ENCODE measurements at places on chromosomes 1 and 21.
A peak's percentile ranks its signal among the peaks of the same experiment; 100 is the strongest.

DNA sequence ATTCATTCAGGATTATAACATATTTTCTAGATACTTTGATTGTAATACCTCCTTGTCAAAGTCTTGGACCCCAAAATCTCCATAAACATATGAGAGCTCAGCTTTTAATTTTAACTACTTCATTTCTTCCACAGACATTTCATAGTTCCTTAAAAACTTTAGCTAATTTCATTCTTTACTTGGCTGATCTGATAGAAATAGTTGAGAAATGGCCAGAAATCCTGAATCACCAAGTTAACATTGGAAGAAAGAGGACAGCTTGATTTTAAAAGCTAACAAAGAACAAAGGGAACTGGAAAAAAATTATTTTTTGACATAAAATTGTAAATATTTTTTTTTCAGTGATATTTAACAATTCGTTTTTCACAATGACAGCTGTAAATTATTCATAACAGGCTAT, 216.5 kb downstream of the NTNG1 start:
- DNase-seq: no peak

DNA sequence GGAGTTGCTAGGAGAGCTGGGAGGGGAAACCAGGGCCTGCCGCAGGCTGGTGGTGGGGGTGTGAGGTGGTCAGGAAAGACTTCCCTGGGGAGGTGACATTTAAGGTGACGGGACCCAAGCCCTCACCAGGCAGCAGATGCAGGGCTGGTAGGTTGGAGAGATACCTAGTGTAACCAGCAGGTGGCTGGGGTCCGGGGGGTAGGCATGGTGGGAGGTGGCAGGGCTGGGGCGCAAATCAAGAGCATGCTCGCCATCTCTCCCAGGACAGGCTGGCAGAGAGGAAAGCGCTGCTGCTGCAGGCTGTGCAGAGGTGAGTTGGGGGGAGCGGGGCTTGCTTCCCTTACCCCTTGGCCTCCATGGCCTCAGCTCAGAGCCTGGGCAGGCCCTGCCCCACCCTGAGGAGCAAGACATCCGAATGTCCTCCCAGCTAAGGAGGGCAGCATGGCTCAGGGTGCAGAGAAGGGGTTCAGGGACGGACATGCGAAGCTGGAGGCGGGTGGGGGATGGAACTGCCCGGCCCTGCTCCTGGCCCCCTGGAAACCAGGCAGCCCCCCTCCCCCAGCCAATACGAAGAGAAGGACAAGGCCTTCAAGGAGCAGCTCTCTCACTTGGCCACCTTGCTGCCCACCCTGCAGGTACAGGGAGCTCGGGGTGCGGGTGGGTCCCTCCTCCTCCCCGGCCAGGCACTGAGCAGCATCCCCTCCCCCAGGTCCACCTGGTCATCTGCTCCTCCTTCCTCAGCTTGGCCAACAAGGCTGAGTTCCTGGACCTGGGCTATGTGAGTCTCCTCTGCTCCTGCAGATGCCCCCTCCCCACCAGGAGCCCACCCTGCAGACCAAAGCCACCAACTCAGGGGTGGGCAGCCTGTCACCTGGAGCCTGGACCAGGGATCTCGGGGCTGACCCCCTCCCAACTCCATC, 4.0 kb downstream of the RNF207 start:
- DNase-seq: no peak

DNA sequence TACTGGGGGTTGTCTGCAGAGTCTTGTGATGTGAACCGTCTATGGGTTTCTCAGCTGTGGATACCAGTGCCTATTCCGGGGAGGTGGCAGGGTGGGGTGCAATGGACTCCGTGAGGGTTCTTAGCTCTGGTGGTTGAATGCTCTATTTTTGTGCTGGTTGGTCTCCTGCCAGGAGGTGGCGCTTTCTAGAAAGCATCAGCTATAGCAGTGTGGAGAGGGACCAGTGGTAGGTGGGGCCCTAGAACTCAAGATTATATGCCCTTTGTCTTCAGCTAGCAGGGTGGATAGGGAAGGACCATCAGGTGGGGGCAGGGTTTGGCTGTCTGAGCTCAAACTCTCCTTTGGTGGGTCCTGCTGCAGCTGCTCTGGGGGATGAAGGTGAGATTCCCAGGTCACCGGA, 127.3 kb upstream of the PLD5 start:
- no peak for DNase-seq

GRCh38 chr1:19762175-19762779, 37.4 kb downstream of the TMCO4 start:
- no peak for DNase-seq

DNA sequence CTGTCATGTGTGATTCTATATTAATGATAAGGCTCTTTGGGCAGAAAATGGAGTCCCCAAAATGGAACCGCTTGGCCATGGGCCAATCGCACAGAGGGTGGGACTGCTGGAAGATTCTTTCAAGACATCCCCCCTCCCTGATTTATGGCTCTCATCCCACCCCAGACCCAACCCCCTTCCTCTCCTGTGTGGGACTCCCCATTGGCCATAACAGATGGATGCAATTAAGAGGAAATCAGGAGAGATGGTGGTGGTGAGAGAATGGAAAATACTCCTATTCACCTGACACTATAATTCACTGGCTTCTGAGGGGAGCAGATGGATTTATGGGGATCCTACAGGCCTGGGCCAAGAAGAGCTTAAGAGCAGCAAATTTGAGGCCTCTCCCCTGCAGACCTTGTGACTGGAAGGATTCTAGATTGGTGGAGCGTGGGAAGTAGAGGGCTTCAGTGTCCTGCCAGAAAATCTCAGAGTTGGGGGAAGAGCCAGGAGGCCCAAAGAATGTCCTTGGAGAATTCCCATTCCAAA, 1.7 kb downstream of the IGFN1 start:
- no peak for DNase-seq

DNA sequence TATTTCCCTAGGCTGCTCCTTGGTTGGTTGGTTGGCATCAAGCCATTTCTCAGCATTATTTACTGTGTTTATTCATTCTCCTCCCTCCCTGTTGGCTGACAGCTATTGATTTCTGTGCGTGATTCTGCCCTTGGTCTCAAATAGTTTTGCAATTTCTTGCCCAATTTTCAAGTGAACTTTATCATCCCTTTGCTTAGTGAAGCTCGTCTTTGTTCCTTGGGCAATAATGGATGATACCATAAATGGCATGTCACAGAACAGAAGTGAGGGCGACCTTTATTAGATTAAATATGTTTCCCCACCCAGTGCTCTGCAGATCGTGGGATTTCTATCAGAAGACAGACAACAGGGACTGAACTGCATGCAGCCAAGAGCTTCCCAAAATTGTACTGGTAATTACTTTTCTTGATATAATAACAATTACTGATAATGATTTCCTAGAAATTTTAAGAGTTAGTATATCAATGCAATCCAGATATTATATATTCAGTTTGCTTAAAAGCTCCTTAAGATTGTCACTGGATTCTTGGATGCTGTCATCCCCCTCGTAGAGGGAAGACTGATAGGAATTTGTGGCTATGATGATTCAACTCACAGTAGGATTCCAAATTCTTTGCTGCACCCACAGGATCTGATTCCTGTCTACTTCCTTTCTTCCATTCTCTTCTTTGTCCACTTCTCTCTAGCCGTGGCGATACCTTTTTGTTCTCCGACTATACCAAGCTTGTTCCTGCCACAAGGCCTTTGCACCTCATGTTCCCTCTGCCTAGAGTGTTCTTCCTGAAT, 122.1 kb upstream of the KAZN start:
- no peak for DNase-seq

GRCh38 chr1:35220976-35221375, 28.0 kb upstream of the SFPQ start:
- DNase-seq: no peak

DNA sequence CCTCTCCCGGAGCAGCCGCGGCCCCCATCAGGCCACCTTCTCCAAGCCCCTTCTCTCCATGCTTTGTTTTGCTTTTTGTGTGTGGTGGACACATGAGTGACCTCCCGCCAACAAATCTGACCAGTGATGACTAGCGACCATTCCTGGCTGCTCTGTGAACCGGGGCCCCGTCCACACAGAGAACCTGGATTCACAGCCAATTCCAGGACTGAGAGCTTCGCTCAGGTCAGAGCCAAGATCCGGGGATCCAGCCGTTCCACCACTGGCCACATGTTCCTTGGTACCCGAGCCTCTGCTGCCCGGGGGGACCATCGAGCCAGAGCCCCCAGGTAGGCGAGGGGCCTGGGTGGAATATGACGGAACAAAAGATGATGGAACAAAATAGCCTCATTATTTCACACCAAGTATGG, 46.7 kb upstream of the COL18A1 start:
- no peak for DNase-seq

DNA sequence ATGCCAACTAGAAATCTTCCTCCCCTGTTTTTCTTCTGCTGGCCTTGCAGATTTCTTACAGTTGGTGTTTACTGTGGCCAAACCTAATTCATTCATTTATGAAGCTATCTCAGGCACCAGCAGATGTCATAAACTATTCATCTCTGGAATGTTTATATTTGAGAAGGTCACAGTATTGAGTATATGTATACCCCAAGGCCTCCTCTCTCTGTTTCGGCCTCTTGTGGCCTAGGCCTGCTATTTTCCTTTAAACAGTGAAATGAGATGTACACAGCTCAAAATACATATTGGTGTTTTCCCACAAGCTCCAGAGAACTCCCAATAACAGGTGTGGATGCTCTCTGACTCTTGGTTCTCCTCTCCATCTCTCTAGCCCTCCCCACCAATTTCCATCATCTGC, 520.7 kb upstream of the CAMK1G start:
- DNase-seq: no peak

DNA sequence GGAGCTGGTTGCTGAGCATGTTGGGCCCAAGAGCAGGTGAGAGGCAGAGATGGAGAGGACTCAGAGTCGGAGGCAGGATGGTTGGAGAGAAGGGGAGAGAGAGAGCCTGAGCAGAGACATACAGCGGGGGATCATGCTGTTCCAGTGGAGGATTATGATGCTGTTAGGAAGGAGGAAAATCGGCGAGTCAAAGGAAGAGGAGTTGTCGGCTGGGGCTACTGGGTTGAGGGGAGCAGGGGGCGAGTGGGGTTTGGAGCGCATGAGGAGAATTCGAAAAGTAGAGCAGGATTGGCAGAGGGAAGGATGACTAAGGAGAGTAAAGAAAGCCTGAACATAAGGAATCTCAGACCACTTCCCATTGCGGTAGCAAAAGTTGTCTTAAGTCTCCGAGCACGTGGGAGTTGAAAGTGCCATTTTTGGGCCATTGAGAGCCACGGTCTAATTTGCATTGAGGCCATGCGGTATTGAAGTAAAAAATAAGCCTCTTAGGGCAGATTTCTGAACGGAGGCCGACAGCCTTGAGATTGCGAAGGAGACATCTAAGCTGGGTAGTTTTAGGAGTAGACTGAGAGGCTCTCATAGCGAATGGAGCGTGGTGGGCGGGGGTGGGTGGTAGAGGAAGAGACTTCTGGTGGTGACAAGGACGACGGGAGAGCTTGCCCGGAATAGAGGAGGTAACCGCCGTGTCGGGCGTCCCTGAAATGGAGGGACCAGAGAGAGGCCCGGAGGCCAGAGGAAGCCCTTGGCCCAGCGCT, 140.4 kb upstream of the ETV3 start:
- DNase-seq: peak; percentile 57

GRCh38 chr1:44464361-44464760, 59.3 kb downstream of the RNF220 start:
- DNase-seq: no peak

GRCh38 chr21:42353623-42354022, 2.8 kb upstream of the TFF2 start:
- no peak for DNase-seq

DNA sequence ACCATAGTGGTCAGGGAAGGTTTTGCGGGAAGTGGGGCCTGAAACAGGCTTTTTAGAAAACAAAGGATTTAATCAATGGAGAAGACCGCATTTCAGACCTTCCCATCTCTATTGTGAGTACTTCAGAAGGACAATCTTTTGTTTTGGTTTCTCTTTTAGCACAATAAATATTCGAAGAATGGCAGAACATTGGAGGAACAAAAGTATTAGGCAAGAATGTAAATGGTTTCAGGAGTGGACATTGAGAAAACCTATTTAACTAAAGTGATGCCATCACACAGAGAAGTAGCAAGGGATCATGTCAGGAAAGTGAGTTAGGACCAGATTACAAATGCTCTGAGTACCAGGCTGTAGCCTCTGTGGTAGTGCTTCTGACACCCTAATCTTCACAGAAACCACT, 26.8 kb upstream of the UBE2U start:
- DNase-seq: no peak

DNA sequence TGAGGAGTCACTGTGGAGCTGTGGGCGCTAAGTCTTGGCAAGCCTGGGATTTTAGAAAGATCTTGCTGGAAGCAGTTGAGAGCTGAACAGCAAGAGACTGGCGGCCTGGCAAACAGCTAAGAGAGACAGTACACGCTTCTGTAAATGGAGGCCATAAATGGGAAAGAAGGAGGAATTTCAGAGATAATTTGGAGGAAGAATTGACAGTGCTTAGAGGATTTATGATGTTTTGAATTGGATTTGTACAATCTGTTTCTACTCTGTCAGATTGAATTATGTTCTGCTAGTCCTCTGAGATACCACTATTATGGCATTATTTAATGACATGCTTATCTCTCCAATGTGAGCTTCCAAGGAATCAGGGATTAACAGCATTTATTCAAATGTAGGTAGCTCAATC, 50.1 kb downstream of the ABCA4 start:
- no peak for DNase-seq

GRCh38 chr1:56545711-56546110, 33.7 kb downstream of the PLPP3 start:
- no peak for DNase-seq

DNA sequence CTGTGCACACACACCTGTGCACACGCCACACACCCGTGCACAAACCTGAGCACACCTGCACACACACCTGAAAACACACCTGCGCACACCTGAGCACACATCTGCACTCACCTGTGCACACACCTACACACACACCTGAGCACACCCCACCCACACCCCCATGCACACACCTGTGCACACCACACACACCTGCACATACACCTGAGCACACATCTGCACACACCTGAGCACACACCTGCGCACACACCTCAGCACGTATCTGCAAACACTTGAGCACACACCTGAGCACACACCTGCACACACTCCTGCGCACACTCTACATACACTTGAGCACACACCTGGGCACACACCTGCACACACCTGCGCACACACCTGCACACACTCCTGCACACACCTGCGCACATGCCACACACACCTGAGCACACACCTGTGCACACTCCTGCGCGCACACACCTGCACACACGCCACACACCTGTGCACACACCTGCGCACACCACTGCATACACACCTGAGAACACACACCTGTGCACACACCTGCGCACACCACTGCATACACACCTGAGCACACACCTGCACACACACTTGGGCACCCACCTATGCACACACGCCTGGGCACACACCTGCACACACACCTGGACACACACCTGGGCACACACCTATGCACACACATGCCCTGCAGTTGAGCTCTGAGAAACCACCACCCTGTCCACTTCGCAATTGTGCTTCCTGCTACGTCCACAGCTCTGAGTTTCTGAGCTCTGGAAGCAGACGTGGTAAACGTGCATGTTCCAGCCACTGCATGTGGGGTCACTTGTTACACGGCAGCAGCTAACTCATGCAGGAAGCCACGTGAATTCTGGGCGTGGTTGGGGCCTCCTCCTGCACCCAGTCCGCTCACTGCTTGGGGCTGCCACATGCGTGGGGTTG, 8.0 kb upstream of the C1orf159 start:
- DNase-seq: no peak

GRCh38 chr1:214753236-214753852, 150.3 kb downstream of the CENPF start:
- DNase-seq: no peak
